ENCODE measurements at places on chromosomes 4 and X.
A peak's percentile ranks its signal among the peaks of the same experiment; 100 is the strongest.

DNA sequence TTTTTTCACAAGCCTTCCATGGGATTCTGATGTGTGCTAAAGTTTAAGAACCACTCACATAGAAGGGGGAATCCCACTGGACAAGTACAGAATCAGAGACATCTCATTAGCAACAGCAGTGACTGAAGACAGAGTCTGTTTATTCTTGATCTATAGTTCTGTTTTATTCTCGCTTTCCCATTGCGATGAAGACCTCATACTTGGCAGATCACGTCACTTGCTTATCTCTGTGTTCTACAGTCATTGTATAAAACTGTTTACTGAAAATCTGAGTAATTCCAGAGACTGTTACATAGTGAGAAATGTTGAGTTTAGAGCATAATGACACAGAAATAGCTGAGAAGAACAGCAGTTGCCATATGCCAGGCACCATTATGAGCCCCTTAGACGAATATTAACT is 185.5 kb downstream of the PTTG2 start:
- no peak for DNase-seq

GRCh38 chr4:106809076-106809475 is 227.0 kb downstream of the DKK2 start:
- DNase-seq: peak; percentile 26

- DNase-seq: no peak
Observed at GRCh38 chrX:67612231-67612630, 68.4 kb downstream of the AR start.

- DNase-seq: no peak
Observed at GRCh38 chrX:10516781-10517322, 103.5 kb downstream of the MID1 start.

- no peak for DNase-seq
Observed at GRCh38 chrX:29090811-29091210, 503.6 kb downstream of the IL1RAPL1 start.

DNA sequence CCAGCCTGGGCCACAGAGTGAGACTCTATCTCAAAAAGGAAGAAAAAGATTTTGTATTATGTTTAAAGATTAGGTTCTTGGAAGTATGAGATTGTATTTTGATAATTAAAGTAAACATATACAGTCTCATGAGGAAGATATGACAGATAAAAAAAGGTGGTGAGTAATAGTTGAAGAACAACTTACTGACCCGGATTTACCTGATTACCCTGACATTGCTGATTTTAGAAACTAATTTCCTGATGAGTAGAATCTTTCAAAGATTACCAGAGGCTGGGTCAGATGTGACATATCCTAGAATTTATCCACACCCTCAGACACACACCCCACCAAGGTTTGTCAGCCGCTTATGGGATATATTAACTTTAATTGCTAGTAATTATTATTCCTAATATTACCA is 9.5 kb downstream of the CDKL5 start:
- DNase-seq: no peak

Measured in HCT116 (cell line).